ENCODE measurements at places on chromosomes 1 and 21.

DNA sequence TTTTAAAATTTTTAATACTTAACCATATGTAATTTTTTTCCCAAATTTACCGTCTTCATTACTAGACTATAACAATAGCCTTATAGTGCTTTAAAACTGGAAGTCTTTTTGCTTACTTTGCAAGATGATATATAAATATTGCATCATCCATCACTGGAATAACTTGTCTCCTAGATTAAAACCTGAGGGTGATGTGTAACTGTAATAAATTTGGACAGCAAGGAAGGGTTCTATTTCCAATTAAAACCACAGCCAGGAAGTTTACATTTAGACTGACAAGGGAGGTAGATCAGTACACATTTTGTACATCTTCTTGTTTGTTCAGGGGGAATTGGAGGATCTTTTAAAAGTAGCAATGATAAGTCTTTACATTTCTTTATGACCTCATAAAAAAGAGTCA is 21.9 kb downstream of the NTNG1 start:
- no peak for DNase-seq

DNA sequence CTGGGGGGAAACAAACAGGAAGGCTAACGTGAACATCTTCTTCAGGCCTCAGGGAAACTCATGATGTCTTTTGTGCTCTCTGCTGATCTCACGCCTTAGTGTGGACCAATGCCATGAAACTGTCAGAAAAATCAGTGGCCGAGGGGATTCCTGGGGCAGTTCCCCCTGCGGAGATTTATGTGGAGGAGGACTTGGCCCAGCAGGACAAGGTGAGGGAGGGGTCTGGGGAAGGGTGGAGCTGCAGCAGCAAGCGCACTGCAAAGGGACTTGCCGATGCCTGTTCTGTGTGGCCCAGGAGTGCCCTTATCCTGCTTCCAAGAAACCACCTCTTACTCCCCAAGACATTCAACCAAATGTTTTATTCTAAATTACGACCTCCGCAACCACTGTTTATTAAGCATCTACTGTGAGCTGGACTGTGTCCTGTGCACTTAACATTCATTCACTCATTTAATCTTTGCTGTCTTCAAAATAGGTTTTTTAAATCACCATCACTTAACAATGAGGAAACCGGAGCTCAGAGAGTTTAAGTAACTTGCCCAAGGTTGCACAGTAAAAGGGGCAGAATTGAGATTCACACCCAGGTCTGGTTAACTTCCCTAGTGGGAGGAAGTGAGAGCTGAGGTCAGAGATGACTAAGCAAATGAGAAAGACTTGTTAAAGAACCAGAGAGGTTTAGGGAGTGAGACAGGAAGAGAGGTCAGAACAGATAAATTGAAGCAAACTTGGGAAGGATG is 49.7 kb downstream of the FHAD1 start:
- DNase-seq = peak; percentile 20

DNA sequence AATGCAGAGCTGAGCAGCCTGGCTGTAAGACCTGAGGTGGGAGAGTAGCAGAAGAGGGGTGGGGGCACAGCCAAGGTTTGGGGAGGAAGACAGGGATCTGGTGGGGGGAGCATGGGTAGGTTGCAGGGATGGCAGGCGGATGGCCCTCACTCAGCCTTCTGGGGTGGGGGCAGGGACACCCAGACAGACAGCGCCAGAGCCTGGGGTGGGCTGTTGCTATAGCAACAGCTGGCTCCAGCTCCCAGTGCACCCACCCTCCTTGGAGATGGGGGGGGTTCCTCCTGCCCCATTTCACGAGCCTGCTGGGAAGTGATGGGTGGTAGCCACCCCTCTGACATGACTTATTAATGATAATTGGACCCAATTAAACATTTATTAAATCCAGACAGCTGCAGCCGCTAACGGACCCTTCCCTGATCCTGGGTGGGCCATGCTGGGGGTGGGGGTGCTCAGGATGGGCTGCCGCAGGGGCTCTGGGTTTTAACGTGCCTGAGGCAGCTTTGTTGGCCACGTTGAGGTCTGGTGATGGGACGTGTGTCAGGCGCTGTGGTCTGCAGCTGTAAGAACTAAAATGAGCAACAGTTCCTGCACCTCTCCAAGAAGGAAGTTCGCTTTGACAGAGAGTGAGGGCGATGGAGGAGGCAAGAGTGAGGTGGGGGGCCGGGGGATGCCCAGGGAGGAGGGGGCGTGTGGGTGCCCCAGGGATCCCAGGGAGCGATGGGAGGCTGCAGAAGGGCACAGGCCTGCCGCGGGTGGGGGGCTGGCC is 19.4 kb downstream of the AGRN start:
- no peak for DNase-seq

DNA sequence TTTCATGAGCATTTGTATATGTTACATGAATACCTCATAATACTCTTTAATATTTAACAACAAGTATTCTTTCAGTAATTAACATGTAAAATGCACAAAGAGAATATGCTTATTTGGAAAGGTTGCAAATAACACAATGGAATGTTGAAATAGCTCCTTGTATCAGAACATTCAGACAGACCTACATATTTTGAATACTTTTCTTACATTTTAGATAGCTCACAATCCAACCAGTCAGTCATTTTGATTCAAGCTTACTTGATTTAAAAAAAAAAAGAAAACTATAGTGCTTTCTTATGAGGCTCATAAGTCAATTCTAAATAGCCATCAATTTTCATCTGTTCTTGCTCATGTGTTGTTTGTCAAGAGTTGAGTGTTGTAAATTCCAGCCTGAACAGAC is 518.8 kb downstream of the ADGRL2 start:
- DNase-seq = no peak

DNA sequence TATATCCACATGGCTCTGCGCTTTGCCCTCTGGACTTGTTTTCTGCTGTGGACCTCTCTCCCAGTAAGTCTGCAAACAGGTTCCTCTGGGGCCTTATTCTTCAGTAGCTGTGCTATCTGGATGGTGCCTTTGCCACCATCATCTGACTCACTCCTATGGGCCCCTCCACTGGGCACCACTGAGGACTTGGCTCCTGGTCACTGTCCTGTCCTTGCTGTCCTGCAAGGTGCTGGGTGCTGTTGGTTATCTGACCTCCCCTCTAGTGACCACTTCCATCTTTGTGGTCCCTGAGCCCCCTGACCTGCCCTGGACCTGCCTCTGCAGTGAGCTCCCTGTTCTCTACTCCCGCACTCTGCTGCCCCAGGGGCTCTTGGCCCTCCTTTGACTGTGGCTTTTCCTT is 6.7 kb downstream of the CNIH3 start:
- DNase-seq = no peak

DNA sequence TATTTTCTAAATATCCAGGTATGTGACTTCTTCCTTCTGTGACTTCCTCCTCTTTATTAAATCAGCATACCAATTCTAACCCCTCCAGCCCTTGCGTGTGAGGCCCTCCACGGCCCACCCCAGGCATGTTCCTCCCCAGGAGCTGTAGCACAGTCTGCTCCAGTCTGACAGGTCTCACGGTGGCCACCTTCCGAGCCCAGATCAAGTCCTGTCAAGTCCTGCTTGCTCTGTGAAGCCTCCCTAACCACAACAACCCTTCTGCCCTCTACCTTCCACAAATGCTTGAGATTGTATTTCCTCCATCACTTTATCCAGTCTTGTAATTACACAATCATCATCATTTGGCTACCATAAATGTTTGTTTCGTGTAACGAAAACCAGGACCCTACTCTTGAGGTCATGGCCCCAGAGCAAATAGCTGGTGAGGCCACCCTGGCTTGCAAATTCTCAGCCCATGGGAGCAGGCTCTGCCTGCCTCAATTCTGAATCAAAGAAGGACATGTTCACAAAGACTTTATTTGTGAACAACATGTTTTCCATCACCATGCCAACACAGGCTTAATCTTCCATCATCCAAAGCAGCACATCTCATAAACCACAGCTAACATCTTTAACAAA is 33.0 kb upstream of the S100A7 start:
- DNase-seq = no peak

DNA sequence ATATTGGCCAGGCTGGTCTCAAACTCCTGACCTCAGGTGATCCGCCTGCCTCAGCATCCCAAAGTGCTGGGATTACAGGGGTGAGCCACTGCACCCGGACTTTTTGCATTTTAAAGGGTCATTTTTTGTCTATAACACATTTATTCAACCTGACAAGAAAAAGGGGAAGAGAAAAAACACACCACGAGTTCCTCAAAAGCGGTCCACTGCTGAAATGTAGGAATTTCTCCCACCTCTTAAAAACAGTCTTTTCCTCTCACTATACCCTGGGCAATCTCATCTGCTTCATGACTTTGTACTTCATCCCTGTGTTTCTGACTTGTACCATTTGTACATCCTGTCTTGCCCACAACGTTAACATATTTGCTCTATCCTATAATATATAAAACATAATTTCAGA is 413.3 kb upstream of the PTBP2 start:
- no peak for DNase-seq

DNA sequence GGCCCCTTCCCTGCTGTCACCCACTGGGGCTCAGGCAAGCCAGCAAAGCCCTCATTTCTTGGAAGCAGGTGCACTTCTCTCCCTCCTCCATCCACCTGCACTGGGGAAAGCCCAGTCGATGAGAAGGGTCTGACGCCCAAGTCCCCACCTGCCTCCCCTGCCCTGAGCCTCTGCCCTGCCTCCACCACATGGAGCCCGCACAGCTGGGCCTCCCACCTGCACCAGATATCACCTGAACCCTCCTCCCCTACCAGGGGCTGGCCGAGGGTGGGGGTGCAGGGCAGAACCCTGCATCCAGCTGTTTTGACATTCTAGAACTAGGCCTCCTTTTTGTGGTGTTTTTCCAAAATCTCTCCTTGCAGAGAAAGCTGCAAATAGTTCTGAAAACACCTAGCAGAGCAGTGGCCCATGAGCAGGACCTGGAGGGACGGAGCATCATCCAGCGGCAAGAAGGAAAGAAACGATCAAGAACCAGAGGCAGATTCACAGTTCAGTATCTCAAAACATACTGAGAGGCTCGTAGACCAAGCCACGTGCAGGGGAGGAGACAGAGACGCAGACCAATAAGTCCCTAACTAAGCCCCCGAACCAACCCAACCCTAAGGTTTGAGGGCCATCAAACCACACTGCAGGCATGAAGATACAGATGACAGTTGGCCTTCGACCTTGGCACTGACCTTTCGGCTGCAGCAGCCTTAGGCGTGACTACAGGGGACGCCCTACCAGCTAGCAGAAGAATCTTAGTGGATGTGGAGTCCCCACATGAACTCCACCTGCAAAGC is 16.7 kb downstream of the CHD5 start:
- no peak for DNase-seq

- peak; percentile 5 for DNase-seq
Observed at GRCh38 chr1:113905435-113905861, 322 bp downstream of the DCLRE1B start.

DNA sequence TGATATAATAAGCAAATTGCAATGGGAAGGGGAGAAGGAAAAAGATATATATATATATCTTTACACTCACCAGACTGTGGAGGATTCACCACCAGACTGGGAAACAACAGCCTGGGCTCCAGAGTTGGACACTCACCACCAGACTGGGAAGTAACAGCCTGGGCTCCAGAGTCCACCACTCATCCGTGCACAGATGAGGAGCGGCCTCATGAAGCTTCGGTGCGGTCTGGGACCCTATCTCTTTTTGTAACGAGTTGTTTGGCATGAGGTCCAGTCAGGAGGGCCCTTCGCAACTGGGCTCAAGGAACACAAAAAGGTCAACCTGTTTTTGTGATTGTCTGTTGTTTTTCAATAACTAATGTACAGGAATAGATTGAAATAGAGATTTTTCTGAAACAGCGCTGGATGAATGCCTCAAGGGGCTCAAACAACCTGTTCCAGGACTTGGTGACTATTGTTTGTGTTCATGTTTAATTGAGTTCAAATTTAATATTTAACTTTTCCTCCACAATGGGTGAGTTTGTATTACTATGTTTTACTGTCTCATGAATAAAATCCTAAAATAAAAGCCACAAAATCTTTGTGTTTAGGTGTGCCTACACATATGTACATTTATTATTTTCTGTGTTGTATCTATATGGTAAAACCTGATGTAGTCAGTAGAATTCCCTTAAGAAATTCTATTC is 40.1 kb downstream of the S100A10 start:
- DNase-seq = no peak

GRCh38 chr1:8496473-8496872 is 178.6 kb downstream of the SLC45A1 start:
- peak; percentile 62 for DNase-seq

DNA sequence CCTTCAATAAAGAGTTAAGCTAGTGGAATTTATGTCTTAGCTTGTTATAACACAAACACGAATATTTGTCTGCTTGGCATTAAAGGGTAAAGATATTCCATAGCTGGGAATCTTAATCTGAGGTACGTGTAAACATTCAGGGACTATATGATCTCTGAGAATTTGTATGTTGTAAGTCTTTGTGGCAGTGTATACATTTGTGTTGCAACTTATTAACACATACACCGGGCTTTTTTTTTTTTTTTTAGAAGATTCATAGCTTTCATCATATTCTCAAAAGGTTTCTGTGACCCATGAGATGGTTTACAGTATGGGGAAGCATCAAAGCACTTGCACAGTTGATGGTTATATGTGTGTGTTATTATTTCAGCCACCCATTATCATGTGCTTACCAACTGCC is 3.0 kb downstream of the GGPS1 start:
- no peak for DNase-seq

- no peak for DNase-seq
Observed at GRCh38 chr1:169202791-169203665, 96.5 kb downstream of the ATP1B1 start.

GRCh38 chr1:150484861-150485260 is 2.4 kb upstream of the TARS2 start:
- DNase-seq = no peak

GRCh38 chr1:78007677-78008341 is 3.1 kb downstream of the DNAJB4 start:
- no peak for DNase-seq

DNA sequence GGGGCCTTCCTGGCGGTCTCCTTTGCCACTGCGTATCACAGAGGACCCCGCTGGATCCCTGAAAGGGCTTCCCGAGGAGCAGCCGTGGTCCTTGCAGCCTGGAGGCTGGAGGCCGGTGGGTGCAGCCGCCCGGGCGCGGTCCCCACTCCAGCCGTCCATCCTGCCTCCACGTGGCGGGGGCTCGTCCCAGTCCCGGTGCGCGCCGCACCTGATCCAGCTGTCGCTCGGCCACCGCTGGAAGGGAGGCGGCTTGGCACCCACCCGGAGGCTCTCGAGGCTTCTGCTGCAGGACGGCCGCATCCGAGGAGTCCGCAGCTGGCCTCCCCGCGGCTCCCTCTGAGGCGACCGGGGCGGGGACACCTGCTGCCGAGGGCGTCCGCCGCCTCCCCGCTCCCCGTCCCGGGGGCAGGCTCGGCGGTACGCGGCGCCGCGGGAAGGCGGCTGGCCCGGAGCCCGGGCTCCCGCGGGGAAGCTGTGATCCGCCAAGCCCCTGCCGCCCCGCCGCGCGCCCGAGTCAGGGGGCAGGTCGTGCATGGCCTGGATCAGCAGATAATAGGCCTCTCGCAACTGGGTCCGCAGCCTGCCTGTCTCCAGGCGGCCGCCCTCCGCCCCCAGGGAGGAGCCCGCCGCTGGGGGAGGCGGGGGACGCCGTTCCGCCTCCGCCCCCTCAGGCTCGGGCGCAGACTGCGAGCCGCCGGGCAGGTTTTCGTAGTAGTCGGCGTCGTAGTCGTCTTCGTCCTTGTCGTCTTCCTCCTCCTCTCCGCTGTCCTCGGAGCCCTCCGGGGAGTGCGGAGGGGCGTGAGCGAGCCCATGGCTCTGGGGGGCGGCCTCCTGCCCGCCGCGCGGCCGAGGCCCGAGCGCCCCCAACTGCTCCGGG is at the start of gene SYDE2:
TSS of gene SYDE2 (minus strand) at position 554 of the 877 bp plus-strand sequence. CDS start at position 534, 20 bp downstream.
- DNase-seq = peak; percentile 77

GRCh38 chr21:34148826-34149558 is 75.6 kb downstream of the MRPS6 start:
- no peak for DNase-seq

GRCh38 chr1:222665964-222666363 is 46.3 kb downstream of the AIDA start:
- no peak for DNase-seq
